Upper lobe of right lung (tissue), 1 donor: ENCODE measurements at places on chromosomes 3 and 15.

DNA sequence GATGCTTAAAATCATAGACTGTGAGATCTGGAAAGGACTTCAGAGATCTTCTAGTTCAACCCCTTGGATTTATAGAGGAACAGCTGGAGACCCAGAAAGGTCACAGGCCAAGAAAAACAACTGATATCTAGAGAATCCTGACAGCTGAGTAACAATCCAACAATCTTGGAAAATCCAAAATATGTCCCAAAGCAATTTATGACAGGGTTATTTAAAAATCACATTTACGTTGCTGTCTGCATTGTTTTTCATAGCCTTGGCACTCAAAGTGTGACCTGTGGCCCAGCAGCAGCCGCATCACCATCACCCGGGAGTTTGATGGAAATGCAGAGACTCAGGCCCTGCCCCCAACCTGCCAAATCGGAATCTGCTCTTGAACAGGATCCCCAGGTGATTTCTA, 78.8 kb downstream of the FBN1 start:
- no peak for DNase-seq

DNA sequence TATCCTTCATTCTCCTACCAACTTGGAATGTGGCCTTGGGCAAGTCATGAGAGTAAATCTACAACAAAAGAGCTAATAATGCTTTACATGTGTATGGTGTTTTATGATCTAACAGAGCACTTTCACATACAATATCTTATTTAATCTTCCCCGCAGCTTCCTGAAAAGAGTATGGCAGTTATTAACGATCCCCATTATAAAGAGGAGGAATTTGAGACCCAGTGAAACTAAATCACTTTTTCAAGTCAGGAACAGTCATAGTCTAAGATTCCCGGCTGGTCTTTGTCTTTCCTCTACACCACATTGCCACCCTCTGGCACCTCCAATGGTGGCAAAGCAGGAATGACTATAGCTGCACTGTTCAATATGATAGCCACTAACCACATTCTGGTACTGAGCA, 69.7 kb upstream of the CMSS1 start:
- no peak for DNase-seq

GRCh38 chr3:34179716-34180115, 381.3 kb downstream of the PDCD6IP start:
- no peak for DNase-seq

DNA sequence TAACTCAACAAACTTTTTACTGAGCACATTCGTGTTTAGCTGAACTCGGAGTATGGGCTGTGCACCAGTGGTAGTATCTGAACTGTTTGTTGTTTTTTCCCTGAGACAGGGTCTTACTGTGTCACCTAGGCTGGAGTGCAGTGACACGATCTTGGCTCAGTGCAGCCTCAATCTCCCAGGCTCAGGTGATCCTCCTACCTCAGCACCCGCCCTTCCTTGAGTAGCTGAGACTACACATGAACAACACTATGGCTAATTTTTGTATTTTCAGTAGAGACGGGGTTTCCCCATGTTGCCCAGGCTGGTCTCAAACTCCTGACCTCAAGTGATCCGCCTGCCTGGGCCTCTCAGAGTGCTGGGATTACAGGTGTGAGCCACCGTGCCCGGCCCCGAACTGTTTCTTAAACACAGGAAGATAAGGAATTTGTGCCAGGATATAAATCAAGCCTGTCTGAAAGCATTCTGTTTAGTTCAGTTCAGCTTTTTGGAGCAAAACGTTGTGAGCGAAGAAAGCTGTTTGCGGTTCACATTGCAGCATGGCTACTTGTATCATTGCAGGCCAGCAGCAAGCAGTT, 40.4 kb upstream of the SKOR1 start:
- DNase-seq, result no peak

DNA sequence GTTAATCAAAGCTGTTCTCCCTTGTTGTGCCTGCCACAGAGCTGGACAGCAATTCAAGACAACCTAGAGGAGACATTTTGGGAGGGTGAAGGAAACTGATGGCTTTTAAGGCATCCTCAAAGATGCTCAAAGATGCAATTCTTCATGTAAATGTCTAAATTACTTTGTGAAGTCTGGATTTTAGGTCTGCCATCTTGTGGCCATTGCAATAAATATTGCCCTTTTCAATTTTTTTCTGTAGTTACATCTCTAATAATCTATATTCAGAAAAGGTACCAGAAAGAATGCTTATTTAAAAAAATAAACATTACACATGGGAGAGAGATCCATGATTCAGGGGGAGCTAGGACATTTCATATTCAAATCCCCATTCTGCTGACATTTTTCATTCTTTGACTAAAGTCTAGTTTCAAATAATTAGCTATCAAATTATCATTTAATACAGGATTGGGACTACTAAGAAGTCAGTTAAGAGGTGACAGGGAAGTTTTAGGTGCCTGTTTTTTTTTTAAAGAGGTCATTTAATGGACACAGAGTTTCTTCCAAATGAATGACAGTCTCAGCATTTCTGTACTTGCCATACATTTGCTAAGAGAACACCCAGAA, 259.8 kb upstream of the WNT5A start:
- DNase-seq, result no peak

DNA sequence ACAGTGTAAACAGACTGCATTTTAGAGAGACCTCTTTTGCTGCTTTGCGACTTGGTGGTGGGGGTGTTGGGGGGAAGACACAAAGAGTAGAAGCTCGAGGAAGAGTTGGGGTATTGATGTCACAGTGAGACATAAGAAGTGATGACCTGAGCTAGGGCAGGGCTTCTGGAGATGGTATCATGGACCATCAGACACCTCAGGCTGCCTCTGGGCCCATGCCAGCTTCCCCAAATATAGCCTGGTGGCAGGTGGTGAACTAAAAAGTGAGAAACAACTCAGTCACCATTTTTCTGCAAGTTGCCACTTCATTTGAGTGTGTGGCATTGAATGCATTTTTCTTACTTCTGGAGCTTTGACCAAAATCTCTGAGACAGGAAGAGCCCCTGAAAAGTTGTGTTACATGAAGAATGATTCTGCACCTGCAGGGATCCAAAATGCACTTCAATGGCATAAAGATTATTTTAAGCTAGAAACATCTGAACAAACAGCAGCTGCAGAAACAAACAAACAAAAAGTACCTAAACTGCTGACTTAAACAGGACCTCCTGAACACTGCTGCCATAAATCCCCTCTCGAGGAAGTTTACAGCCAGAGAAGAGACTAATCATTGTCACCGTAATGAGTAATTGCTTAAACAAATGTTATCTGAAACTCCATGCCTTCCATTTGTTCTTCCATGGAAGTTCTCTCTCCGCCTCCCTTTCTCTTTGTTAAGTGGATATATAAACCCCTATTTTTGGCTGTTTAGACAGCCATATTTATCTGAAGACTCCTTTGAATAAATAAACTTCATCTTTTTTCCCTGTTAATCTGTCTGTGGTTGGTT, 15.2 kb upstream of the XIRP1 start:
- no peak for DNase-seq

DNA sequence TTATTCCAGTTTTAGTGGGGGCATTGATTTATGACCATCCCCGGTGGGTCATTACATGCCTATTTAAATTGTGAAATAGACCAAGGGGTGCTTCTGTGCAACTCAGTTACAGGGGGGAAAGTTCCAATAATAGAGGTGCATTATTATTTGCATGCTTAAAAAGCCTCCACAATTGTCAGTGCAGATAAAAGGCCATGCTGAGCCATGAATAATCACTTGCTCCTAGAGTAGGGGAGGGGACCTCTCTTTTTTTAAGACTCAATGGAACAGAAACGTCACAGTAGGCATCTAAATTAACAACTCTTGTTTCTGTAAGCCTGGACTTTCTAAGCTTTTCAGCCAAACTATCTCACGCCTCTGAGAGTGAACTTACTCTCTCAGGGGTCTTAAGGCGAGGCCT, 66.5 kb upstream of the CMTM7 start:
- DNase-seq, result no peak

DNA sequence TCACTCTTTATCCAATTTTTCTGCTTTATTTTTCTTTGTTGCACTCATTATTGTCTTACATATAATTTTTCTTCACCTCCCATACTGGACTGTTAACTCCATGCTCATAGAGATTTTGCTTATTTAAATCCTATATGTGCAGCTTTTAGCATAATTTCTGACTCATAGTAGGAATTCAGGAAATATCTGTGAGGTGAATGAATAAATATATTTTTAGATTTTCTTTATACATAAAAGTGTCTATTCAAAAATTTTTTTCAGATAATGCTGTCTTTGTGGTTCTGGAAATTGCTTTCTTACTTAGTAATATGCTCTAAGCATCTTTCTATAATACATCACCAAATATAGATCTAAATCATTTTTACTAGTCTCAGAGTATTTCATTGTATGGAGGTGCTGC, 191.8 kb upstream of the SUCLG2 start:
- DNase-seq, result no peak

- no peak for DNase-seq
These were observed 15.6 kb downstream of the SNAP23 start for GRCh38 chr15:42511007-42511391.

GRCh38 chr15:78301828-78302227, 2.4 kb upstream of the SKIC8 start:
- no peak for DNase-seq

GRCh38 chr3:106814231-106814630, 563.0 kb upstream of the CCDC54 start:
- no peak for DNase-seq

- DNase-seq, result no peak
These were observed 202.8 kb upstream of the MRPL3 start for GRCh38 chr3:131705558-131706051.

DNA sequence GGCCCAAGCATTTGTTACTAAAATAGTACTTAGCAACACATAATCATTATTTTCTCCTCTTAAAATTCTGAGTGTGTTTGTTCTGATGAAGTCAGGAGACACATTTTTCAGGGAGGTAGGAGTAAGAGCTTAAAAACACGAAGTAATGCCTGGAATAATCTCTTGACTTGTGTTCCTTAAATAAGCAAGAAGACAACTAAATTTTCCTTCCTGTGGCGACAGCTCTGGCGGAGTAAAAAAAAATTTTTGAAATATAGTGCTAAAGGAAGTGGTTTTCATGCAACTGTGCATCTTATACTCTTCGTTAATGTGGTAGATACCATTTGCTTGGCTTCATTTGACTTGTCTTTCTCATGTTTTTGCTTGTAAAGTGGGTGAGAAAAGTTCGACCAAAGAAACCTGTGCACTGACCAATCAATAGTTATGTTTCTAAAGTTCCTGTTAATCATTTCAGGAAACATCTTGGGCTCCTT, 11.1 kb upstream of the MBNL1 start:
- no peak for DNase-seq
